SK-N-SH (cell line): ENCODE measurements at places on chromosomes 4 and X.
A peak's percentile ranks its signal among the peaks of the same experiment; 100 is the strongest.

- no peak for DNase-seq
Observed at GRCh38 chr4:166277401-166277800, 404.4 kb downstream of the TLL1 start.

- no peak for DNase-seq
Observed at GRCh38 chrX:133290076-133290475, 71.9 kb upstream of the TFDP3 start.

GRCh38 chrX:68292471-68292870 is 140.8 kb downstream of the OPHN1 start:
- no peak for DNase-seq

DNA sequence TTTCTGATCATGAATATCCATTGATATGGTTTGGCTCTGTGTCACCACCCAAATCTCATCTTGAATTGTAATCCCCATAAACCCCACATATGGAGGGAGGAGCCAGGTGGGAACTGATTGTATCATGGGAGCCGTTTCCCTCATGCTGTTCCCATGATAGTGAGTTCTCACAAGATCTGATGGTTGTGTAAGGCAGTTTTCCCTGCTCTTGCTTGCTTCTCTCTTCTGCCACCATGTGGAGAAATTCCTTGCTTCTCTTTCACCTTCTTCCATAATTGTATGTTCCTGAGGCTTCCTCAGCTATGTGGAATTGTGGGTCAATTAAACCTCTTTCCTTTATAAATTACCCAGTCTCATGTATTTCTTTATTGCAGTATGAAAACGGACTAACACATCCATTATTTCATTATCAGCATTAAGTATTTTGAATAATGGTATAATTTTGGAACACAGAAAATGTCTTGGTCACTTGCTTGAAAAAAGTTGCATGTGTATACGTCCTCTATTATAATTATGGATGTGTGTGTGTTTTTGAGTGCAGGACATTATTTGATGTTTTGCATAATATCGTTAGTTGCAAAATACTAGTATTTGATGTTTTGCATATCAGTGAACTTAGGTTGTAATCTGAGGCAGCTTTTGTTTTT is 334.6 kb downstream of the PCDH10 start:
- DNase-seq: no peak

DNA sequence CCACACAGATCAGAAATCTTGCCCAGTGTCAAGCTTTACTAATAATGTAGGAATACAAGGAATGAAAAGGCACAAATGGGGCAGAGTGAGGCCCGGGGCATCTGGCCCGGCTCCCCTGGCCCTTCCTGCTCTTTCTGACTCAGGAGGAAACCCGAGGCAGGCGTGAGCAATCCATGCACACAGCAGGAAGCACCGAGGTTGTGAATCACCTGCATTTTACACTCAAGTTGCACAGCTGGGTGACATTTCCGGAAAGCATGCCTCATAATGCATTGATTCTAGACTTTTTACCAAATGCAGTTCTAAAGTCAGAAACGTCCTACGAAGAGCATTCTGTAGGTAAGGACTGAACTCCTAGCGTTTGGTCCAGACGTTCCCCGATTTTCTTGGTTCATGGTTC is 38.9 kb downstream of the PRIMPOL start:
- DNase-seq: no peak

GRCh38 chr4:41538887-41539498 is 1.0 kb downstream of the LIMCH1 start:
- DNase-seq: no peak

- DNase-seq: no peak
Observed at GRCh38 chrX:148134578-148134977, 153.4 kb downstream of the FMR1NB start.

- no peak for DNase-seq
Observed at GRCh38 chr4:166087569-166087968, 214.5 kb downstream of the TLL1 start.

DNA sequence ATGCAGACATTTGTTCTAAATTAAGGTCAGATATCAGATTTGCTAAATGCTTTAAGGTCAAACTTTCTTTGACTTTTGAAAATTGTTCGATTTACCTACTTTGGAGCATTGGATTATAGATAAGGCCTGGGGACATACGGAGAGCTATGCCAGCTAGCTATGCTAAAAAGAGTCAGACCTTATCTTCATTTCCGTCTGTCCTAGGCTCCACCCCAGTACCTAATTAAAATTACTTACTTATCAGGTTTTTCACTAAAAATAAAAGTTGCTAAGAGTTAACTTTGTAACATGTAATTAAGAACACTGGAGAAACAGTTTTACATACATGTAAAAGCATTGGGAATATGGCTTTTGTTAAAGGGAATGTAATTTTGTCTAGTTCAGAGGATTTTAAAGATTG is 7.1 kb upstream of the TMEM35A start:
- DNase-seq: no peak

GRCh38 chr4:153148791-153149190 is 55.5 kb upstream of the TRIM2 start:
- no peak for DNase-seq

DNA sequence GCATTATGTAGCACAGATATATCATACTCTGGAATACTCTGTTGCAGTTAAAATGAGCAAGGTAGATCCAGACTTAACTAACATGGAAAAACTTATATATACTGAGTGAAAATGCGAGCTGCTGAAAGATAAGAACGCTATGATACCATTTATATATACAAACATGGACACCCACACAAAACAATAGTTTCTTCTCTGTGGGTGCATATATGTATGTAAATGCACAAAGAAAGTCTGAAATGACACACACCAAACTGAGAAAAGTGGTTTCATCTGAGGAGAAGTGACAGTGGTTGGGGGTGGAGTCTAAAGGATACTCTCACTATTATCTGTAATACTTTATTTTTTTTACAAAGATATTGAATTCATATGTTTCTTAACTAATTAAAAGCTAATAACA is 12.2 kb upstream of the FGF2 start:
- no peak for DNase-seq

DNA sequence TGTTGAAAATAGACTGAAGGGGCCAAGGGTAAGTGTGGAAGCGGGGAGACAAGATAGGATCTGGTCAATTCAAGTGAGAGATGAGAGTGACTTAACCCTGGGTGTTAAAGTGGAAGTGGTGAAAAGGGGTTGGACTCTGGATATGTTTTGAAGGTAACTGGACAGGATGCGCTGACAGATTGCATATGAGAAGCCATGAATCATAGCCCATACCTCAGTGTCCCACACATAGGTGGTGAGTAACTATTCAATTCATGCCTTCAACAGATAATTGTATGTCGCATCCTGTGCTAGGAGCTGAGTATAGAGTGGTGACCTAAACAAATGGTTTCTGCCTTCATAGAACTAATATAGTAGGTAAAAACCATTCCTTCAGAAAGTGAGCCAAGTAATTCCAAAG is 76.7 kb downstream of the KLHL34 start:
- DNase-seq: no peak

DNA sequence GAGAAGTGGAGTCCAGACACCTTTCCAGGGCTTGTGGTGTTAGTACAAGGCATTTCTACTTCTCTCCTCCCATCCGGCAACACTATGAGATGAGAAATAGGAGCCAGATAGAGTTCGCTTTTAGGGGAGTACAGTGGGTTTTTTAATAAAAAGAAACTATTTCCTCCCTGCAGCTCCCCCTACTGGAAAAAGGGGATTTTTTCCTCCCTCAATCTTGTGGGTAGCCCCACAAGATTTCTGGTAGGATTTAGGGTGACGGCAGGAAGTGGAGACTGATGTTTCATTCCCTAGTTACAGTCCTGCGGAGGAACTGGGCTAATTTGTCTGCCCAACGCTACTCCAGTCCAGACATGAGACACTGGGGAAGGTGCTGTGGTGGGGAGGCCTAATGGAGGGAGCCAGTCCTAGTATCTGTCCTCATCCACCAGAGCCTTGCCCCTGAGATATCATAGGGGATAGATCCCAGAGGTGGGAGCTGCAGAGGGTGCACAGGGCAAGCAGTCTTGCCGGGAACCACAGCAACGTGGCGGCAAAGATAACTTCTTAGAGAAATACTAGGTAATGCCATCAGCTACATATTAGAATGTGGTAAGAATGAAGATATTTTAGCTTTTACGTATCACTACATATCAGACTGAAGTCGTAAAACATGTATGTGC is 45.5 kb upstream of the PRKG2 start:
- DNase-seq: peak; percentile 10

DNA sequence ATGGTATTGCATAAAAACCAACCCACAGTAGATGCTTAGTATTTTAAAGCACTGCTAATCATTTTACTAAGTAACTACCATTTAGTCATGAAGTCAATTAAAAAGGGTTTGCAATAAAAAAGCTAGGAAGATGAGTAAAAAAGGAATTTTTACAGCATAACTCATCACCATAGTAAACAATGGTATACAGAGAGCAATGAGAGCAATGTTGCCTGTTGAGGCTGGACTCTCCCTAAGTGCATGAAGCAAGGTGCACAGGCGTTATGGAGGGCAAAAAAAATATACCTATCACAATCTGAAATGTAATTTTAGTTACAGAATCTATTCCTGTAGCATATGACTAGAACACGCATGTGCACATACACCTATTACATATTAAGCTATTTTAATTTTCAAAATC is 129.6 kb upstream of the BMP3 start:
- no peak for DNase-seq

GRCh38 chr4:169098532-169098931 is 88.5 kb upstream of the CBR4 start:
- no peak for DNase-seq

GRCh38 chrX:96907516-96908272 is 24.0 kb downstream of the RPA4 start:
- no peak for DNase-seq

- no peak for DNase-seq
Observed at GRCh38 chr4:85707611-85708010, 232.7 kb downstream of the ARHGAP24 start.

GRCh38 chr4:123747016-123747415 is 350.4 kb downstream of the SPRY1 start:
- DNase-seq: no peak

- DNase-seq: no peak
Observed at GRCh38 chr4:159144112-159144694, 41.3 kb downstream of the RAPGEF2 start.

DNA sequence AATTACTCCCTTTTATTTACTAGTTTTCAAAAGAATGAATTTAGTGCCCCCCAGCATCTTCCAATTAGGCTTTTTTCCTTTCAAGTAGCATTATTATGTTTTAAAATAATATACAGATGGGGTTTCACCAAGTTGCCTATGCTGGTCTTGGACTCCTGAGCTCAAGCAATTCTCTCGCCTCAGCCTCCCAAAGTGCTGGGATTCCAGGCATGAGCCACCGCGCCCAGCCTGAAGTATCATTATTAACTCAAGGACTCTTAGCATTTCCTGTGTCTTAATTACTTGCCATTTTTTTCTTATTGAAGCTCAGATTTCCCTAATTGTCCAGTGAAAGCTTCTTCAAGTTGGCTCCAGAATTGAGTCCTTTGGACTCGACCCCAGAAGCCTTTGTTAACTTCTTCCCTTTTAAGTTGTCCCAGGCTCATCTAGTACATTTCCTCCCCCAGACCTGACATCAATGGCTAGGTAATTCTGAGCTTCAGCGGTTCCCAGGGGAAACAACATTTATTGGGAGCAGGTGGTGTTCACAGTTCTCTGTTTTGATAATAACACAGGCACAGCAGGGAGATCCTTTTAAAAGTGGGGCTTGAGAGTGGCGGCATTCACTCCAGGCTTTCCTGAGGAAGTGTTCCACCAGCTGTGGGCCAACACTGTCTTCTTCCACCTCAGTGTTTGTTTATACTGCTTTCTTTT is 10.0 kb downstream of the SAT1 start:
- DNase-seq: no peak

GRCh38 chrX:151396042-151396824 is 773 bp upstream of the VMA21 start:
- DNase-seq: peak; percentile 15

DNA sequence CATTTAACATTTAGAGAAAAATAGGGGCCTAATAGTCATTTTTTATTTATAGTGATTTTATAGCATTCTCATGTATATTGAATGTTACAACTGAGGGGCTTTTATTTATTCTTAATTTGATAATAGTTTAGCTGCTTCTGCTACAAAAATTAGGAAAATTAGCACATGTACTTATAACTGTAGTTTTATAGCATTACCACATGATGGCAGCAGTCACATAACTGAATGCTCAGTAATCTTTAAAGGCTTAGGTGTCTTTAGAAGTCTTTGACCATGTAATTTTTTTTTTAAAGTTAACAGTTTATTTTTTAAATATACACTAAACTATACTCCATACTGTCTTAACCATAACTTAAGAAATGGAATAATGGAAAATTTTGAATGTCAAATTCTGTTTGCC is 136.6 kb downstream of the STAG2 start:
- DNase-seq: peak; percentile 16

- DNase-seq: no peak
Observed at GRCh38 chr4:153530284-153530999, 64.3 kb downstream of the TMEM131L start.

- DNase-seq: no peak
Observed at GRCh38 chr4:72604324-72604723, 35.3 kb upstream of the ADAMTS3 start.

DNA sequence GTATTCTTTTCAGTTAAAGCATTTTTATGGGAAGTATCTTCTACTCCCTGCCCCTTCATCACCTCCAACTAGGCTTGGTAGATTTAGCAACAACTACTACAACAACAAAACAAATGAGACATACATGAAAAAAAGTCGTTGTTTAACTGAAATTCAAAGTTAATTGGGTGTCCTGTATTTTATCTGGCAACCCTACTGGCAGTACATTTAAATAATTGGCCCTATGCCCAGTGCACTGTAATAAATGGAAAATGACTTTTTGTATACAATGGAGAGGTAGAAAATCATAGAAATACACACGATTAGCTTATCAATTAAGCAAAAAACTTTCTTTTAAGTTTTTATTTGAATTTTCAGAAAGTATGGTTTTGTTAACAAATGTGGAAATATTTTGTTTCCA is 21.4 kb upstream of the CLGN start:
- peak; percentile 12 for DNase-seq

DNA sequence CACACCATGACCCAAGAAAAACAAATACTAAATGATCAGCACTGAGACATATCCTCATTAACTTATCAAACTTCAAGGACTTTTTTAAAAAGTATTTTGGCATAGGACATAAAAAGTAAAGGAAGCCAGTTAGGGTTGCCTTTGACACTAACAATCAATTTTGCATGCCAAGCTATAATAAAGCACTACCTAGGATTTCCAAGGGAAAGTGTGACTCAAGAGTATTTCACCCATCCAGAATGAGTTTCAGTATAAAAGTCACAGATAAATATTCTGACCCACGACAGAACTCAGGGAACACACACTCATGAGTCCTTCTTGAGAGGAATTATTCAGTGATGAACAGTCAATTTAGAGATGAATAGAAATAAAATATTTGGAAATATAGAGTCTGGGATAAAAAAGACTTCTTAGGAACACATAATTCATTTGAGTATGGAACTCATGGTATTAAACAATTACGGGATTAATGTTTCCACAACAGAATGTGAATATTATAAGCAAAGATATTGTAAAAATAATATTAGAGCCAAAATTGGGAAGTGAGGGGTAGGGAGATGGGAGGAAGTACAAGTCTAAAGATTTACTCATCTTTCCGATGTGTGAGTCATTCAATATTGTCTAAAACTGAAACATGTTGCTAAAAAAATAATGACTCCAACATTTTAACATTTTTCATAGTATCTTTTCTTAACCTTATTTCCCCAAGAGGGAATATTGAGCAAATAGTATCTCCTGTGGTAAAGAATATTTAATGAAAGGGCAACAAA is 143.5 kb upstream of the LNX1 start:
- no peak for DNase-seq
